Activated T-helper 1 cell treated with anti-CD3 and anti-CD28 coated beads, Interleukin-12 subunit alpha, Interleukin-12 subunit beta, Interleukin-2, Interleukin-4 antibody, amounts not matched to agents 30 ng/mL and 10 ng/mL and 1 ng/mL, durations not matched to agents 14 hours and 24 hours and 36 hours (primary cell): ENCODE measurements at places on chromosomes 16 and 17.

DNA sequence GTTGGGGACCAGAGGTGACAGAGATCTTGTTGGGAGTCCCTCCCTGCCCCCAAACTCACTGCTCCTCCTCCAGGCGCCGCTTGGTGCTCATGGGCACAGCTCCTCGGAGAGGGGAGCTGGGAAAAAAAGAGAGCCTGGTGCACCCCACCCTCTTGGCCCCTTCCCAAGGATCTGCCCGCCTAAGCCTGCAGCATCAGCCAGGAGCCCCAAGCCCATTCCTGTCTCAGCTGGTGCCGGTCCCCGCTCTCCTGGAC, 400 bp downstream of the HCFC1R1 start:
- H3K36me3 ChIP-seq, result peaks cover 15% of the 10 kb centered on the region
- DNase-seq, result no peak
- H3K27me3 ChIP-seq, result peaks cover 3% of the 10 kb centered on the region
- peak overlapping the region; percentile 91 for H3K27ac ChIP-seq
- peak overlapping the region; percentile 84 for H3K4me3 ChIP-seq

- H3K36me3 ChIP-seq, result no peaks in the 10 kb centered on the region
- no peak for DNase-seq
These were observed 410.4 kb upstream of the MON1B start for GRCh38 chr16:76780556-76780955.

- peaks cover 6% of the 10 kb centered on the region for H3K36me3 ChIP-seq
- H3K27me3 ChIP-seq, result peaks cover 17% of the 10 kb centered on the region
- peak overlapping the region; percentile 82 for H3K4me3 ChIP-seq
- H3K4me1 ChIP-seq, result peaks cover 37% of the 10 kb centered on the region
- H3K27ac ChIP-seq, result peak overlapping the region; percentile 52
These were observed 849 bp downstream of the PRR29 start for GRCh38 chr17:63998721-63999679.

DNA sequence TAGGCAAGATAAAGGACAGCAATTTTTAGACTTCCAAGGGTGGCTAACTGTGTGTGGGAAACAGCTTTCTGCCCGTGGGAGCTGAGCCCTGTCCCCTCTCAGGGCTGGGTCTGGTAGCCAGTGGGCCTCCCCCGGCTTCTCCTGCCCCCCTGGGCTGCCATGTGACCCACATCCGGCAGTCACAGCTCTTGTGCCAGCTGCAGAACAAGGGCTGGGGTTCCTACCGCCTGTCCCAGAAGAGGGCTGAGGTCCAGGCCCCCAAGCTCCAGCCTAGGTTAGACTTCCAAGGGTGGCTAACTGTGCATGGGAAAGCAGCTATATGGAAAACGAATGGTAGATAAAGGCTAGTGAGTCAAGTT, 6.1 kb downstream of the GAST start:
- no peak for DNase-seq
- H3K27me3 ChIP-seq, result peaks cover 10% of the 10 kb centered on the region
- no peak overlapping the region for H3K4me3 ChIP-seq
- H3K36me3 ChIP-seq, result no peaks in the 10 kb centered on the region
- H3K4me1 ChIP-seq, result peaks cover 7% of the 10 kb centered on the region

- no peak overlapping the region for H3K27ac ChIP-seq
- H3K4me3 ChIP-seq, result no peak overlapping the region
- DNase-seq, result peak; percentile 71
These were observed 23.8 kb downstream of the DEXI start for GRCh38 chr16:10918294-10919002.
